NCI-H524 treated with DMSO at 0.1 percent for 48 hours (cell line): ENCODE measurements at places on chromosomes 12 and 14.

DNA sequence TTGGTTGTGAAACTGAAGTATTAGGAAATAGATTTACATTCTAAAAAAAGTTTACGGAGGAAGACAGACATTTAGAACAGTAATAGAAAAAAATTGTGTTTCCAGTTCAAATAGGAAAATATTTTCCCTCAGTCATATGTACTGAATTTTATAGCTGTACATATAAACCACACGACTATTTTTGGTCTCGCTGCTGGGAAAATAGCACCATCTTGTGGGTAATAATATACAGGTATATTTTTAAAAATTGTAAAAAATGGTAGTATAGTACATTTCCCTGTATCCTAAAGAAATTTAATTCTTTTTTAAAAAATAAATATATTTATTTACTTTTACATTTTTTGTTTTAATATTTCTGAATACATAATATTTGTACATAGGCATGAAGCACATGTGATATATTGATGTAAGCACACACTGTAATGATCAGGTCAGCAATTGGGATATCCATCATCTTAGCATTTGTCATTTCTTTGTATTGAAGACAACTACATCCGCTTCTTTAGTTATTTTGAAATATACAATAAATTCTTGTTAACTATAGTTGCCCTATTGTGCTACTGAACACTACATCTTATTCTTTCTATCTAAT, 168.6 kb downstream of the ALX1 start:
- DNase-seq = no peak

- no peak for DNase-seq
These were observed 1.5 kb upstream of the PCK2 start for GRCh38 chr14:24092505-24093206.

GRCh38 chr12:50282721-50283228, 545 bp downstream of the LIMA1 start:
- peak; percentile 95 for DNase-seq

- DNase-seq = peak; percentile 21
These were observed 644.0 kb downstream of the DIO2 start for GRCh38 chr14:79567306-79567705.

- DNase-seq = no peak
These were observed 746.2 kb upstream of the USP15 start for GRCh38 chr12:61514016-61514415.

- DNase-seq = no peak
These were observed 85.2 kb downstream of the KTN1 start for GRCh38 chr14:55665067-55665675.

- no peak for DNase-seq
These were observed 536.4 kb downstream of the LRFN5 start for GRCh38 chr14:42143114-42143513.

DNA sequence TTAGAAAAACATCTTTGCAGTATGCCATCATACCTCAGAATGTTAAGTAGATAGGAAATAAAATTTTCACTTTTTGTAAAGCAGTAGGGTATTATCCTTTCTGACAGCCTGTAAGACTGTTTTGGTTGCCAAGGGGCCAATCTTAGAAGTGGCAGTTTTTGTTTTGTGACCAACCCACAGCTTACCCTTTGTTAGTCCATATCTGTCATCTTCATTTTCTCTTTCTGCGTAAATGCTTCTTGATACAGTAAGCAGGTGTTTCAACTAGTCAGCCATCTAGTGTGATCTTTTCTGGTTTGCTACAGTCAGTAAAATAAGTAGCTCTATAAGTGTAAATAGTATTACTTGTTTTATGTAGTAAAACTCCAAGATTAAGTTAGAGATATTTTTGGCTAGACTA, 8.8 kb downstream of the PPM1A start:
- no peak for DNase-seq

- DNase-seq = peak; percentile 88
These were observed at the start of gene ATF7 for GRCh38 chr12:53625946-53626701. Gene ATF7, minus strand, starts transcription at chr12:53626382. Its CDS starts 25,382 bp downstream, at chr12:53601000.

DNA sequence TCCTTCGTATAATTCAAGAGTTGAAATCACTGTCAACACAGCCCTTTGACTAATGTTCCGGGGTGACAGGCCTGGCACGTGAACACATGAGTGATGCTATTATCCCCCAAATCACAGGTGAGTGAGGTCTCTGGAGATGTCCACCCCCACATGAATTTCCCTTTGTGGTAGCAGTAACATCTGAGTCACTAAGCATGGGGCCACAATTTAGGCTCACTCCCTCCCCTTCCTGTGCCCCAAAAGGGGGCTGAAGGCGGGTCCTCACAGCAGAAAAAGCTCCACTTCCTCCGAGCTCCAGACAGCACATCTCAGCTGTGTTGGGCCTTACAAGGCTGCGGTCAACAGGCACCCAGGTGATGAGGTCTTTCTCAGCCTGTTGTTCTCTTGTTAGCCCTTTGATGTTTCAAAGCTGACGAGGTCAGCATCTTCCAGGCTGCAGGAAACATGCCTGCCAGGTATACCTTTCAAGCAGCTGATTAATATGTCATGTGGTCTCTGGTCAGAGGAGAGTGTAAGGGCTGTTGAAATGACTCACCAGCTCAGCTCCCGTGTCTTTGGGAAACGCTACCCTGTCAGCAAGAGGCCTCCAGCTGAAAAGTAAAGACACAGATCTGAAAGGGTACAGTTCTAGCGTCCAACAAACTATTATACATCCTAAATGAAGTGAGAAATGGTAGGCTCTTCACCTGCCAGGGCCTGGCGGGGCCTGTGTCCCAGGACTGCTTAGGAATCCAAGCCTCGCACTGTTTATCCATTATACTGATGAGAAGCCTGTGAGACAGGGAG, 107.3 kb downstream of the ZFP36L1 start:
- DNase-seq = no peak

DNA sequence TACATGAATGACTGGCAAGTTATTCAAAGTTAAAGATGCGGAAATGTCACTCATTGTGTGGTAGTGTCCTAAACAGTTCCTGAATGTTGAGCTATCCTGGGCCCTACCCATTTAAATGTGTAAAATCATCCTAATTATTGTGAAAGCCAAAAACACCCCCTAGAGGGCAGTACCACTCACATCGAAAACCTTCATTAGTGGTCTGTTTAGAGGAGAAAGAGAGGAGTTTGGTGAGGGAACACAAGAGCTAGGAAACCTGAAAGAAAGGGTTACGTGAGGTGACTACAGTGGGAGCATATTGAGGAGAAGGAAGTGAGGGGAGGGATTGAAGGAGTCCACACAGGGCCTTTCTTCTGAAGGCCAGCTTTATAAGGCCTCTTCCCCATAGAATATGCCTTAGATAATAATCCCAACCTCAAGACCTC, 2.5 kb upstream of the TEP1 start:
- DNase-seq = peak; percentile 64
